ENCODE measurements at places on chromosomes 2 and 18. TPM values are rescaled to one million over a fixed set of nuclear protein-coding genes. Genes with fewer than 3 reads are reported as not detected.

- H3K4me3 ChIP-seq: no peak overlapping the region
- no peaks in the 10 kb centered on the region for H3K4me1 ChIP-seq
- DNase-seq: no peak
- peaks cover 56% of the 10 kb centered on the region for H3K36me3 ChIP-seq
- no peak overlapping the region for H3K27ac ChIP-seq
- no peaks in the 10 kb centered on the region for H3K27me3 ChIP-seq
Measured at GRCh38 chr2:99389371-99389770, 52.2 kb downstream of the EIF5B start.

Gene LMAN2L
- 6.3 TPM for total RNA-seq

Gene REG3A
- not detected for total RNA-seq

DNA sequence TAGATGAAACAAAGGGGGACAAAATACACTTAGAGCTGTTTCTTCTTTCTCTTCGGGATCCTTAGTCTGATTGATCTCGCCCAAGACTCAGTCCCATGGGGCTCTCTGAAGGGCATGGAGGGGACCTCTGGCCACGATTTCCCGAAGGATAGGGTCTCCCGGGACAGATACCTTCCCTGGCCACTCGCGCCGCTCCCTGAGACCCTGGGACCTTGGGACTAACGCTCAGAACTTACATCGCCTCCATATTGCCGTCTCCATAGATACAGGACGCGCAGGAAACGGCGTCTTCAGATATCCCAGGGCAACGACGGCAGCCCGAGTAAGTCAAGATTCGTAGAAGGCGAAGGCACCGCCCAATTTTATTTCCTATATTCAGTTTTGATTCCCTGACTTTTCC lies at the start of gene CFAP65:
CFAP65 (minus strand) TSS at position 265 of the 400 bp plus-strand sequence. CDS start 2,468 bp downstream, outside the sequence.
- no peaks in the 10 kb centered on the region for H3K4me1 ChIP-seq
- H3K4me3 ChIP-seq: no peak within 1 kb of the TSS
- no peak within 1 kb of the TSS for H3K27ac ChIP-seq
- DNase-seq: no peak
- no peaks in the 10 kb centered on the region for H3K36me3 ChIP-seq

DNA sequence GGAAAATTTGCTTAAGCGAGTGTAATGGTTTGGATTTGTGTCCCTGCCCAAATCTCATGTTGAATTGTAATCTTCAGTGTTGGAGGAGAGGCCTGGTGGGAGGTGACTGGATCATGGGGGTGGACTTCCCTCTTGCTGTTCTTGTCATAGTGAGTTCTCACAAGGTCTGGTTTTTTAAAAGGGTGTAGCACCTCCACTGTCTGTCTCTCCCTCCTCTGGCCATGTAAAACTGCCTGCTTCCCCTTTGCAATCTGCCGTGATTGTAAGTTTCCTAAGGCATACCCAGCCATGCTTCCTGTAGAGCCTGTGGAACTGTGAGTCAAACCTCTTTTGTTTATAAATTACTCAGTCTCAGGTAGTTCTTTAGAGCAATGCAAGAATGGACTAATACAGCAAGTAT lies 6.6 kb downstream of the YIPF4 start:
- H3K4me1 ChIP-seq: peaks cover 18% of the 10 kb centered on the region
- H3K4me3 ChIP-seq: no peak overlapping the region
- H3K27me3 ChIP-seq: no peaks in the 10 kb centered on the region
- no peak overlapping the region for H3K27ac ChIP-seq

DNA sequence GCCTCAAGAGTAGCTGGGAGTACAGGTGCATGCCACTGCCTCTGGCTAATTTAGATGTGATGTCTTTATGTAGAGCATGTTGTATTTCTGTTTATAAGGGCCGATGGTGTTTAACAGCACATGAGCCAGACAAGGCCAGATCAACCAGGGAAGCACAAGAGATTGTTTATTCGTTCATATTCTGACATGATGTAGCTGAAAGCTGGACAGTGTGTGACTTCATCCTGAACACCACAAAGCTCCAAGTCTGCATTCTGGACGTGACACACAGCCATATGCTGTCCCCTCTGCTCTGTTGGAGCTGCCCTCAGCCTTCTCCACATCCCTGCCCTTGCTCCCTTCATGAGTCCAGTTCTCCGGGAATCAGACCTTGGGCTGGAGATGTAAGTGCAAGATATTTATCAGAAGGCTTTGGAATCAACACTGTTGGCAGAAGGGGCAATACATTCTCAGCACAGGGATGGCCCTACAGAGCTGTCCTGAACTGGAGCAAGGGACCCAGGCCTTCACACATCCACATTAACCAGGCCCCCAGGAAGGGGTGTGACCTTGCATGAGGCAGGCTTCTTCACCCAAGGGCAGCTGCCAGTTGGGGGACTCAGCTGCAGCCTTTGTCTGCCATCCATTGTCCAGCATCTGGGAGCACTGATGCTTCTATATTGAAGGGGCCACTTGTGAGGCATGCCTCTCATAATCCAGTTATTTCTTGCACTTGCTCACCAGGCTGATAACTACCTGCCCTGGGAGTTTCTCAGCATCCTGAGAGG lies 38.5 kb downstream of the EDAR start:
- no peaks in the 10 kb centered on the region for H3K4me1 ChIP-seq
- no peak overlapping the region for H3K4me3 ChIP-seq
- DNase-seq: no peak
- no peaks in the 10 kb centered on the region for H3K27me3 ChIP-seq
- no peak overlapping the region for H3K27ac ChIP-seq

- DNase-seq: no peak
- peak overlapping the region; percentile 76 for H3K27ac ChIP-seq
- no peak overlapping the region for H3K4me3 ChIP-seq
- peaks cover 66% of the 10 kb centered on the region for H3K4me1 ChIP-seq
- no peaks in the 10 kb centered on the region for H3K36me3 ChIP-seq
Measured at GRCh38 chr18:63205791-63206252, 113.7 kb downstream of the BCL2 start.

Gene NMUR1
- not detected for total RNA-seq

Gene TANC1
- not detected for total RNA-seq

GRCh38 chr2:196277002-196277401 lies 105.6 kb upstream of the STK17B start:
- DNase-seq: peak; percentile 90
- H3K4me3 ChIP-seq: peak overlapping the region; percentile 45
- H3K27me3 ChIP-seq: no peaks in the 10 kb centered on the region
- H3K27ac ChIP-seq: peak overlapping the region; percentile 91

Gene CARF
- total RNA-seq: 11.8 TPM

GRCh38 chr2:24721470-24721869 lies 71.7 kb downstream of the PTRHD1 start:
- H3K4me1 ChIP-seq: peaks cover 8% of the 10 kb centered on the region
- DNase-seq: no peak
- H3K4me3 ChIP-seq: no peak overlapping the region
- no peaks in the 10 kb centered on the region for H3K27me3 ChIP-seq
- H3K27ac ChIP-seq: no peak overlapping the region

DNA sequence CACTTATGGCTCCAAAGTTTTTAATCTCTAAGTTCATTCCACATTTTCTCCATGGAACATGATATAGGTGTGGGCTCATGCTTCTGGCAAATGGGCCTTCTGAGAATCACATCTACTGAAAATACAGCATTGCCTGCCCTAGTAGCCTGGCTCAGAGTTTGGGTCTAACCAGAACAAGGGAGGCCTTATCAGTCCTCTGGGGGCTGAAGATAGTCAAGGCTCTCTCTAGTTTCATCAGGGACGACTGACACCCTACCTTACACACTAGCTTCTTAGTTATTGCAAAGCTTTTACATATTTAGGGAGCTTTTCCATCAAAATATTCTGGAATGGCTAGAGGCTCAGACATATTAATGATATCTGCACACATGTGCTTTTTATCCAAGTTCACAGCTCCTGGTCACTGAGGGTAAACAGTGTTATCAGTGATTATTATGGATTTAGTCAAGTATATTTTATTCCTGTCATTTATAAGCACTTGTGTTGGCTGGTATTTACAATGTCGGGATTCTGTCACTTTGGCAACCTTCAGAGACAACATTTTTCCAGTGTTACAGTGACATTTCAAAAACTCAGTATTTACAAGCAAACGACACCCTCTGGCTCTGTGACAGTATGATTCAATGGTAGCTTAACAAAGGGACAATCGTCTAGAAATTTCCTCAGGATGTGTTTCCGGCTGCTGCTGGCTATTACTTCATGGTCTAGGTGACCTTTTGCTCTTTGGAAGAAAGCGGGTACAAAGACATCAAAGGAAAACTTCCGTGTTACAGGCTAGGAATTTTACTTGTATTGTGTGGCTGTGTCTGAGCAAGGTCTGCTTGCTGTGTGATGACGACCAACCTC lies 200.6 kb downstream of the TCF4 start:
- H3K27ac ChIP-seq: 0 out of 2 replicates have a peak overlapping the region, but pooled peaks have one; percentile 6
- H3K4me3 ChIP-seq: no peak overlapping the region
- no peak for DNase-seq
- no peaks in the 10 kb centered on the region for H3K4me1 ChIP-seq
- peaks cover 9% of the 10 kb centered on the region for H3K36me3 ChIP-seq

DNA sequence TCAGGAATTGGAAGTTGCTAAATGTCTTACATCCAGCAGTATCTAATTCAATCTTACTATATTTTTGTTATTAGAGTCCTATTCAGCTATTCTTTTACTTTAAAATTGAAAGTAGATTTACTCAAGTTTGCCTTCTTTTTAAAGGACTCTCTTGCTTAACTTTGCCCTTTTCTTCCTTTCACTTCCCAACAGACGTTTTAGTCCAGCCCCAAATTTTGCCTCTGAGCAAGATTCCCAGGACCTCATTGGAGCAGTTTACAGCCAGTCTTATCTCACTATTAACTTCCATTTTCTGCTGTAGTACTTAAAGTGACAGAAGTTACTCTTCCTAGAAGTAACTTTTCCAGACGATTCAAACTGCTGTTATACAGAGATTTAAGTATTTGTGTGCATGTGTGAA lies 1.7 kb upstream of the PRKD3 start:
- no peak overlapping the region for H3K4me3 ChIP-seq
- H3K4me1 ChIP-seq: peaks cover 36% of the 10 kb centered on the region
- no peaks in the 10 kb centered on the region for H3K27me3 ChIP-seq
- no peak for DNase-seq

Gene RAB17
- total RNA-seq: 2.9 TPM

DNA sequence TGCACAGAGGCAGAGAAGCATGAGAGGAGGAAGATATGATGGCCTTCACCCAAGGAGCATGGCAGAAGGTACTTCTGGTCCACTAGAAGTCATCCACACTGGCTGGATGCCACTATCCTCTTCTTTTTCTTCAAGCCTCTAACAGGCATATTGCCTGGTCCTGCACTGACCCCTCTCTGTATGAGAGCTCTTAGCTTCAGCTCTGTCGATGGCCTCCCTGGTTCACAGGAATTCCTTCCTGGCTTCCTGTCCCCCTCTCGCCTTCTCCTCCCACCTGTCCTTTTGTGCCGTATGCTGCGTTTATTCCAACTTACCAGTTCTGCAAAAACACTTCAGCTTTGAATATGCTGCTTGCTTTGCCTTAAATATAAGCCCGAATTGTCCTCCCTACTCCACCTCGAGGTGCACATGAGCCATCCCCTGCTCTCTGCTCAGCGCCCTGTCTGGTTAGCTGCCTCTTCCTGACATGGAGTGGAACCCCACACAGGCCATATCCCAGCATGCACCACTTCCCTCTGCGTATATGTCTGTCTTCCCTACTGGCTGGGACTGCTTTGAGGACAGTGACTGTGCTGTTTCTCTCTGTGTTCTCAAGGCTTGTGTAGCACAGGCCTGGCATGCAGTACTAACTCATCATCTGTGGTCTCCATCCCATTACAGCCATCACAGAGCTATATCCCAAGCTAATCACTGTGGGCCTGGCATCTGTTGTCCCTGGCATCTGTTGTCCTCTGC lies 474.9 kb downstream of the EIPR1 start:
- no peak overlapping the region for H3K4me3 ChIP-seq
- no peak overlapping the region for H3K27ac ChIP-seq
- no peaks in the 10 kb centered on the region for H3K36me3 ChIP-seq
- peaks cover 24% of the 10 kb centered on the region for H3K4me1 ChIP-seq

Gene ERBB4
- not detected for total RNA-seq

Gene ADAM23
- not detected for total RNA-seq

- H3K27ac ChIP-seq: no peak overlapping the region
- peaks cover 5% of the 10 kb centered on the region for H3K27me3 ChIP-seq
Measured at GRCh38 chr2:84838434-84839145, 42.3 kb downstream of the TRABD2A start.

- H3K27ac ChIP-seq: no peak overlapping the region
- H3K4me3 ChIP-seq: no peak overlapping the region
- peaks cover 4% of the 10 kb centered on the region for H3K27me3 ChIP-seq
- no peak for DNase-seq
- no peaks in the 10 kb centered on the region for H3K4me1 ChIP-seq
- no peaks in the 10 kb centered on the region for H3K36me3 ChIP-seq
Measured at GRCh38 chr2:120404274-120404673, 58.3 kb downstream of the INHBB start.

Gene MAP3K19
- total RNA-seq: not detected

- no peak overlapping the region for H3K4me3 ChIP-seq
- H3K27ac ChIP-seq: no peak overlapping the region
- H3K36me3 ChIP-seq: no peaks in the 10 kb centered on the region
- no peak for DNase-seq
- H3K4me1 ChIP-seq: no peaks in the 10 kb centered on the region
- no peaks in the 10 kb centered on the region for H3K27me3 ChIP-seq
Measured at GRCh38 chr18:70464343-70465114, 175.7 kb downstream of the SOCS6 start.
